ENCODE measurements at places on chromosomes 16 and 17.

GRCh38 chr17:58382108-58382871 lies 30.3 kb upstream of the SUPT4H1 start:
- no peak for DNase-seq

DNA sequence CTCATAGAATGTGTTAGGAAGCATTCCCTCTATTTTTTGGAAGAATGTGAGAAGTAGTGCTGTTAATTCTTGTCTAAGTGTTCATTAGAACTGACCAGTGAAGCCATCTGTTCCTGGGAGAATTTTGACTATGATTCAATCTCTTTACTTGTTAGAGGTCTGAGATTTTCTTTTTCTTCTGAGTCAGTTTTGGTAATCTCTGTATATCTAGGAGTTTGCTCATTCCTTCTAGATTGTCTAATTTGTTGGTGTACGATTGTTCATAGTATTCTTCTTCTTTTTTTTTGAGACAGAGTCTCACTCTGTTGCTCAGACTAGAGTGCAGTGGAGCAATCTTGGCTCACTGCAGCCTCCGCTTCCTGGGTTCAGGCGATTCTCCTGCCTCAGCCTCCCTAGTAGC lies 20.4 kb downstream of the NFATC3 start:
- no peak for DNase-seq

DNA sequence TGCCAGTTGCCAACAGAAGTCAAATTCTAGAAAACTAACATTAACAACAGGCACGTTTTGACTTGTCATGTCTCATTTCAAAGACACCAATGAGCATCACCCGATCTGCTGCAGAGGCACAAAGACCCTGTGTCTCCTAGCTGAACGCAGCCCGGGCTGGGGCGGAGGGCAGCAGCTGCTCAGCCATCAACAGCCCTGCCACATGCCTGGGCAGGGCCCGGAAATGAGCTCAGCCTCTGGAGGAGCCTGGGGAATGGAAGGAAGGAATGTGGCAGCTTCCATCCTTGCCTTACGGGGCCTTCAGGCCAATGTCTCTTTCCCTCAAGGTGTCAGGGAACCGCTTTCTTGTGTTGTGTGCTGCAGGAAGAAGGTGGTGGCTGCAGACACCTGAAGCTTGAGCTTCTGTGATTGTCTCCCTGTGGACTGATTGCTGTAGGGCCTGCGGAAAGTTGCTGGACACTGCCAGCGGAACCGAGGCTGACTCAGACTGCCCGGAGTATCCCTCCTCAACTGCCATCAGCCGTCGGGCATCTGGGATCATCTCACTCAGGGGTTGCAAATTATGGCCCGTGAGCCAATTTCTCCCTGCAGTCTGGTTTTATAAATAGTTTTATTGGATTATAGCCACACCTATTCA lies 7.3 kb downstream of the CDH13 start:
- DNase-seq: peak; percentile 92

DNA sequence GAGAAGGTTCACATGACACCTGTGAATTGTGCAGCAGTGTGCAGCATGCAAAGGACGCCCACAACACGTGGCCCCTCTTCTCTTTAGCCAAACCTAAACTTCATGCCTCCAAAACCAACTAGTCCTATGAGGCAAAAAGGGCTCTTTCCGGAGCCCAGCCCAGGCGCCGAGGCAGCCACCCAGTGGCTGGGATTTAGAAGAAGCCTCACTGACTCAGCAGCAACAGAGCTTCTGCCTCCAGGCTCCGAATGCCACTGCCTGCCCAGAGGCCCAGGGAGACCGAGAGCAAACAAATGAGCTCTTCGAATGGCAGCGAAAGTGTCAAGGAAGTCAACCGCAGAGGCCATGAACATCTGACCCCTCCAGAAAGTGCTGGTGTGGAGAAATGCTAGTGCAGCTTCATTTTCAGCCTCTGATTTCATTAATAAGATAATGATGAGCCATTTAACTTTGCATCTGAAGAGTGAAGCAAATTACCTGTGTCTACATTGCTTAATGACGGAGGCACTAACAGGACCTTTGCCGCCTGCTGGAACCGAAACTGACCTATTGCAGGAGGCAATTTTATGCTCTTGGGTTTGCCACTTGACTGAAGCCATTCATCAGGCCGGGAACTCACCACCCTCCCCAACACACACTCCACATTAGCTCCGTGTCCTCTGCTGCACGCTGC lies 157.7 kb upstream of the RPL38 start:
- peak; percentile 12 for DNase-seq

DNA sequence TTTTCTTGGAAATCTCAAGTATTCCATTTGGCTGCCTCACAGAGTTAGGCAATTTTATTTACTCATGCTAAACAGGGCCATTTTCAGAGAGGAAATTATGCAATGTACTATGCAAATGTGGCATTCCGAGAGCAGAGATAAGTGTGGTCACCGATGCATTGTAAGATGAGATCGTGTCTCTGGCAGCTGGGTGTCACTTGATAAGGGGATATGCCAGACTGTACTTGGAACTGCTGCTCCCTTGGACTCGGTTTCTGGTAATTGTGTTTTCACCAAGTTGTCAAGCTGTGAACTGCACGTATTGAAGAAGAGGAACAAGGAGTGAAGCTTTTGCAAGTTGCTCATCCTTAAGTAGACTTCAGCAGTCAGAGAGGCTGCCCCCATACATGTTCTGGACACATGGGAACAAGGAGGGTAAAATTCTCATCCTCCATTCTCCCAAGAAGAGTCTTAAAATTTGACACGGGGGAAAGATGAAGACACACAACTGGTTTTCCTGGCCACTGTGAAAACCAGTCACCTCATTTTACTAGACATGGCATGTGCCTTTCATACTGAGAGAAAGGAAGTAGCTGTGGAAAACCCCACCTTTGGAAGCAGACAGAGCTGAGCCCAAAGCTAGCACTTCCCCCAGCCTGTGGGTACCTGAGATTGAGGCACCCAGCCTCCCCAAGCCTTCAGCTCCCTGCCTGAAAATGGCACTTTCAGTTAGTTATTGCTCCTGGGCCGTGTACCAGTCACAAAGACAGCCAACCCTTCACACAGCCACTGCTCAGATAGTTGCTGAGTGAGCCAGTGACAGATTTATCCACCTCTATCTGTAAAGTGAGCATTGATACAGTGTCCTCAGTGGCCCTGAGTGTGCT lies 150.7 kb downstream of the SOCS1 start:
- DNase-seq: peak; percentile 75

DNA sequence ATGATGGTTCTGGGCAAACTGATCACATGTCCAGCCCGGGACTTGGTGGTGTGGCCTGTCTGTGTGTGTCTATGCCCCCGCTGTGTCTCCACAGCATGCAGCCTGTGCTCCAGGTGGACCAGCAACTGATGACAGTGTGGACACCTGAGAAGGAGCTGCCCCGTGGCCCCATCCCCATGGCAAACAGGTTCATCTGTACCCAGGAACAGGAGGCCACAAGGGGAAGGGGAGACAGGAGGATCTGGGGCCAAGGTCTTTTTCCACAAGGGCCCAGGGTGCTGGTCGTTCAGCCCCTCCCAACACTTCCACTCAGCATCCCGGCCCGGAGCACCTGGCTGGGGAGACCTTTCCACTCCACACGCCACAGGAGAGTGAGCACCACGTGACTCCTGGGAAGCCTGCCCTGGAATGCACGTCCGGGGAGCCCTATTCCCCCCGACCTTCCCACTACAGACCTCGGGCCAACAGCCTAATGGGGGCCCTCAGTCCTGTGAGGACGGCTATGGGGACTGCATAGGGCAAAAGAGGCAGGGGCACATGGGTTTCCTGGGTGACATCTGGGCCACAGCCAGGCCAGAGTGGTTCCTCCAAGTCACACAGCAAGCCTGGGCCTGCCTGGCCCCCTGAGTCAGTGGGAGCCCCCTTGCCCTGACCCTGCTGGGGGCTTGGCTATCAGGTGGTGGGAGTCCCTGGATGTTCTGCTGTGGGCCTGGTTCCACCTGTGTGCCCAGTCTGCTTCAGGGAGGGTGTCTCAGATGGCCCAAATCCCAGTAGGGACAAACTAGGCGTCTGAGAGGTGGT lies 20.8 kb upstream of the NXPH3 start:
- no peak for DNase-seq

- DNase-seq: peak; percentile 18
Measured at GRCh38 chr16:10090816-10091215, 91.4 kb downstream of the GRIN2A start.

DNA sequence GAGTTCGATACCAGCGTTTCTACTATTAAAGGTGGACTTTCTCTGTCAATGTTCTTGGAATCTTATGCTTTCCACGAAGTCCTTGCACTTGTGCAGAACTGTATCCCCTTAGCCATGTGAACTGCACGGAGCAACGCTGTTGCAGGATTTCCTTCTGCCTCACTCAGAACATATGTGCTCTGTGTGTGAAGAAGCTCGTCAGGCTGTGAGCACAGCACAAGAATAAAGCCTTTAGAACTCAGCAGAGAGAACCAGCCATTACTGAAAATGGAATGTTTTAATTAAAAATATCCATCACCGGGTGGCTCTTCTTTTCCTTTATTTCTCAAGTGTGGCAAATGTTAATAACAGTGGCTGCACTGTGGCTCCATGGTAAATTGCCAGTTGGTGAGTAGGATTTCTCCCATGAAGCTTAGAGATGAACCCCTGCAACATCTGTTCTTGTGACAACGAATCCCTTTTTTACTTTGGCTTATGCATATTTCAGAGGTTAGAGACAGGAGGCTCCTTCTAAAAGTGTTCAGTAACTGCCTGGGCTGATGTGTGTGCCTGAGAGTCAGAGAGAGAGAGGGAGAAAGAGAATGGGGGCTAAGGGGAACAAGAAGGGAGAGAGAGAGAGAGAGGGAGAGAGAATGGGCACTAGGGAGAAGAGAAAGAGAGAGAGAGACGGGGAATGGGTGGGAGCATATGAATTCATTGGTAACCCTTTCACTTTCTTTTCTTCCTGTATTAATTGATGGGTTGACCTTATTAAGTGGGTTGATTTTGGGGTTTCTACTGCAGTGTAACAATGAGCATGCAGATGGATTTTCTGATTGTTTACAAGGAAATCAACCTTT lies 50.0 kb downstream of the RPTOR start:
- no peak for DNase-seq

DNA sequence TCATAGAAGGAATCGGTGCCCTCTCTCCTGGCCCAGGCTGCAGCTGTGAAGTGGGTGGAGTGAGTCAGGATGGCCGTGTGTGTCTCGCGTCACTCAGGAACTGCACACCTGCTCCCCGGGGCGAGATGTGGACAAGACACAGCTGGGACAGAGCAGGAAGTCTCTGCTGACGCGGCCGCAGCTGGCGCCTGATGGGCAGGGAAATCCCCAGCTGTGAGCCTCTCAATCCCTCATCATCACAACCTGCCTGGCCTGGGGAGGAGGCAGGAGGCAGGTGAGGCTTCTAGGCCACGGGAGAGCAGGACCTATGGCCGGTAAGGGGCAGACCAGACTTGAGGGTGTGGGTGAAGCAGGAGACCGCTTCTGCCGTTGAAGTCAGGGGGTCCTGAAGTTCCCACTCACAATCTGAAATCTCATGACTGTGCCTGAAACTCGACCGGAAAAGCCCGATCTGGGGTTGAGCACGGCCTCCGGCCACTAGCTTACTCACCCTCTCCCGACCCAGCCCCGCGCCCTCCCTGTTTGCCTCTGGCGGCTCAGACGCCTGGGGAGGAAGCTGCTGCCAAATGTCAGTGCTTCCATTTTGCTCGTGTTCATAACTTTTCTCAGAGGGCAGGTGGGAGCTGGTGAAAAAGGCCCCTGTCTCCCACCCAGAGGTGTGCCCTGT lies 1.1 kb upstream of the TRPV3 start:
- peak; percentile 81 for DNase-seq

DNA sequence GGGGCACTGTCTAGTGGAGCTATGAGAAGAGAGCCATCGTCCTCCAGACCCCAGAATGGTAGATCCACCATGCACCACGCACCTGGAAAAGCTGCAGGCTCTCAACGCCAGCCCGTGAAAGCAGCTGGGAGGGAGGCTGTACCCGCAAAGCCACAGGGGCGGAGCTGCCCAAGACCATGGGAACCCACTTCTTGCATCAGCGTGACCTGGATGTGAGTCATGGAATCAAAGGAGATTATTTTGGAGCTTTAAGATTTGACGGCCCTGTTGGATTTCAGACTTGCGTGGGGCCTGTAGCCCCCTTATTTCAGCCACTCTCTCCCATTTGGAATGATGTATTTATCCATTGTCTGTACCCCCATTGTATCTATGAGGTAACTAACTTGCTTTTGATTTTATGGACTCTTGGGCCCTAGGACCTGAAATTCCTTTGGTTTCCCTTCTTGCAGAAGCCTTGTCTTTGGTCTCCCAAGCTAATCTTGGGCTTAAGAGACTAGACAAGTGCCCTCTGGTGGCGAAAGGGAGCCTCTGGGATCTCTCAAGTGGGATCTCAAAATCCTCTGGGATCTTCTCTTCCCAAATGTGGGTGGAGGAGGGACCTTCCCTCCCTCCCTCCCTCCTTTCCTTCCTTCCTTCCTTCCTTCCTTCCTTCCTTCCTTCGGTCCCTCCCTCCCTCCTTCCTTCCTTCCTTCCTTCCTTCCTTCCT lies 58.2 kb upstream of the HAPSTR1 start:
- peak; percentile 85 for DNase-seq

DNA sequence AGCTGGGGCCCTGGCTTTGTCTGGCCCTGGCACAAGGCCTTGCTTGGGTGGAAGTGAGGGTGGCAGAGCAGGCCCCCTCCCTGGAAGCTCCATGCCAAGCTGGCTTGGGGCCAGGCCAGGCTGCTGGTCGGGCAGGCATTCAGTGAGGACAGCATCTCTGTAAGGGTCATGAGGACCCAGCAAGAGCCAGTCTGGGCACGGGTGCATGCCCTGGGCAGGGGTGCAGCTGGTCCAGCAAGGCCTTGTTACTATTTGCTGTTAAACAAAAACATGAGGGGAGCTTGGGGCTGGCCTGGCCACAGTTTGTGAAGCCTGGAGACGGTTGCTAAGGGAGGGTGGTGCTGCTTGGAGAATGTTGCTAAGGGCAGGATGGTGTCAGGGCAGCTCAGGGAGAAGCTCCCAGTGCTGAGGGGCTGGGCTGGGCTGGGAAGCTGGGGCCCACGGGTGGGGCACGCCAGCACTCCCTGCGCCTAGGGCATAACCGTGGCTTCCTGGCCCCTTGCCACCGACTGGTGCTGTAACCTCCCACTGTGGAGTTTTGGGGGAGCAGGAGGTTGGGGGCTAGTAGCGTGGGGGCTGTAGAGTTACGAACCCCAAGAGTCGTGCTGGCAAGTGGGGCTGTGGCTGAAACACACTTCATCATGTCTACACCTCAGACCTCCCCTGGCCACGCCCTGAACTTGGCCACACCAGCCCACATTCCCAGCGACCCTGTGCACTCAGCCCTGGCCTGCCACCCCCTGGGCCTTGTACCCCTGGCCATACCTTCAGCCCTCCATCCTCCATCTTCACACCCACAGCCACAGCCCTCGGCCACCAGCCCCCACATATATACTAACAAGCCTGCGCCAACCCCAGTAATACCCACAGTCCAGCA lies 1.6 kb downstream of the TPPP3 start:
- peak; percentile 19 for DNase-seq
